NCI-H1930 (cell line): ENCODE measurements at places on chromosomes 5 and 9.

GRCh38 chr9:127884427-127884911 is 7.0 kb upstream of the AK1 start:
- no peak for DNase-seq

GRCh38 chr9:131811405-131811804 is 71.5 kb upstream of the RAPGEF1 start:
- DNase-seq, result no peak

DNA sequence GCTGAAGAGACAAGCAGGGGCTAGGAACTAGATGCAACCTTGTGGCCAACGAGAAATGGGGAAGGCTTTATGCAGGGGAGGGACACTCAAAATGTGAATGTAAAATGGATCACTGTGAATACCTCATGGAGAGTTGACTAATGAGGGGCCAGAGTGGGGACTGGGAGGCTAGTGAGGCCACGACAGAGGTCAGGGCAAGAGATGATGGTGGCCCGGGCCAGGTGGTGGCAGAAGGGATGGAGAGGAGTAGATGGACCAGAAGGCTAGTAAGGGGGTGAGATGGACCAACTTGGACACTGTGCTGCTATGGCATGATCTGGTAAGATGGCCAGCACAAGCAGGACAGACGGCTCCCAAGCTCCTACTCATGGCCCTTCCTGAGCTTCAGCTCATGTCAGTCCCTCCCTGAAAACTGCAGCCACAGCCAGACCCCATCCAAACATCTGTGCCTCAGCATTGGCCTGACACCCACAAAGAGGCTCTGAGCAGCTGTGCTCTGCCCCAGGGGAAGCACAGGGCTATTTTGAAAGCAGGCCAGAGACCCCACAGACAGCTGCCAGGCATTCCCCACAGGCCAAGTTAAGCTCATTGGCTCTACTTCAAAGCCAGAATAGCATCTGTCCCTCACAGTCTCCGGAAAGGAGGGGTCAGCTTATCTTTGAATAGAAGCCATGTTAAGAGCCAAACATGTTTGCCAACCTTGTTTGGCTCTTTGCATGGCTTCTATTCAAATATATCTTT is 22.1 kb downstream of the P4HA2 start:
- no peak for DNase-seq

DNA sequence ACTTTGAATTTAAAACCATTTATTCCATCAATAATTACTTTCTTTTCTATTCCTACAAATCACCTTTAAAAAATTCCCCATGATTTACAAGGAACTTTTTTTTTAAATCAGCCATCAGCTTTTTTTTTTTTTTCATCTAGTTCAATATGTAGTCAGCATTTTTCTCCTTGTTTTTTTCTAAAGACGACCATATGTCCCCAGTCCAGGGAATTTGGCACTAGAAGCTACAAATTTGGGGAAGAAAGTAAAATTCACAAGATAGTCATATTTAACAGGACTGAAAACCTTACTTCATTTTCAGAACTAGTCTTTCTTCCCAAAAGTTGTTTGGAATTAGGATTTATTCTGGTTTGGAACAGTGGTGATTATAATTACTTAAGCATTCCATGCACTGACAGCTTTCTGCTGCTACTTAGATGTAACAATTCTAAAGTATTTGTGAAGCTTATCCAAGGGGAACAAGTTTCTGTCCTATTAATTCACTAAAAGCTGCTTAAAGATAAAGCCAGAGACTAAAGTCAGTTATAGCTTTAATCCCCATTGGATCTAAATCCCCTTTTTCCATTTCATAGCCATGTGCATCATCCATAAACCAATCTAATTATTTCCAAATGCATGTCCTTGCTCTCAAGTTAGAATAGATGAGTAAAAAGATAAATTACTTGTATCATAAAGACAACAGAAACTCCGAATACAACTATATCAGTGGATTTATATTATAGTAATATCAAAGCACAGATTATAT is 7.4 kb upstream of the SNCAIP start:
- DNase-seq, result no peak

- no peak for DNase-seq
These were observed 40.0 kb downstream of the KLHL3 start for GRCh38 chr5:137695651-137696428.

DNA sequence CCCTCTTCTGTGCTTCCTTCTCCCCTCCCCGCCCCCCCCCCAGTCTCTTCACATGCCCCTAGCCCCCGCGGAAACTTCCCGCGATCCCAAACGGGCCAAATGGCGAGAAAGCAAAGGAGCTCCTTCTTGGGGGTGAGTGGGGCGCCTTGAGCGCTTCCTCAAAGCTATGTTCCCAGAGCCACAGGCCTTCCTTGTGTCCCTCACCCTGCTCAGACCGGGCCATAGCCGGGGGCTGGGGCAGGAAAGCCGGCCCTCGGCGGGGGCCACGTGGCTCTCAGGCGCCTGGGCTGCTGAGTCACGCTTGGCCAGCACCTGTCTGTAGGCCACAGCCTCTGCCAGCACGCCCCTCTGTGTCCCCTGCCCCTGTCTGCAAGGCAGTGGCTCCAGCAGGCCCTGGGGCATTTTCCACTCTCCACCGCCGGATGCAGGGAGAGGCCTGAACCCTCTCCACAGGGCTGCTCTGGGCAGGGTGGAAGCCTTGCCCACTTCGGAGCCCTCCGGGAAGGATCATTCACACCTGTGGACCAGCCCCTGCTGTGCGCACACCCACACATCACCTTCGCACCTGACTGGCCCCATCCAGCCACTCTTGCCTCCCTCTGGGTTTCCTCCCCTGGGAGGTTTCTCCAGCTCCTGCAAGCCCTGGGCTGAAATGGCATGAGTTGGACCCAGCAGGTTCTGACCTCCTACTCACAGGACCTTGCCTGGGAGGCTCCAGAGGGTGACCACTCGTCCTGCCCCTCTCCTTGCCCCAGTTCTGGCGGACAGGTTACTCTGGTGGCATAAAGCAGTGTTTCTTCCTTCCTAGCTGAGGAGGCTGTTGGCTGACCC is 1.2 kb upstream of the SQSTM1 start:
- no peak for DNase-seq

- no peak for DNase-seq
These were observed 285.4 kb downstream of the TLE4 start for GRCh38 chr9:79857188-79857587.

- peak; percentile 1 for DNase-seq
These were observed 2.2 kb upstream of the GNPDA1 start for GRCh38 chr5:142014911-142015584.

DNA sequence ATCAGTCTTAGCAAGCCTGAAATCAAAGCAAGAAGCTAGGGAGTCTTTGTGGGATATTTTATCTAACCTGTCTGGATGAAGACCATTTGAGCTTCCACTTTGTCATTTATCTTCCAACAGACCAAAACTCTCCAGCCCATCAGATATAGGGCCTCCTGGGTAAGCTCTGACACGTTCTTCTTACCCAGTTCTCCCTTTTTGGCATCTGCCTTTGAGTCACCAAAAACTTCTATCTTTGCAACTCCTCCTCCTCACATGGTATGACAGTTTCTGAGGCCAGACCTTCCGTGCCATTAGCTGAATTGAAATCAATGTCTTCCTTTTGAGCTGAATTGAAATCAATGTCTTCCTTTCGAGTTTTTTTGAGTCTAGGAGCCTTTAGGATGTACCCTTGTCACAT is 156.6 kb upstream of the SPRY4 start:
- DNase-seq, result no peak

GRCh38 chr5:54905942-54906537 is 79.4 kb downstream of the ESM1 start:
- DNase-seq, result peak; percentile 0

DNA sequence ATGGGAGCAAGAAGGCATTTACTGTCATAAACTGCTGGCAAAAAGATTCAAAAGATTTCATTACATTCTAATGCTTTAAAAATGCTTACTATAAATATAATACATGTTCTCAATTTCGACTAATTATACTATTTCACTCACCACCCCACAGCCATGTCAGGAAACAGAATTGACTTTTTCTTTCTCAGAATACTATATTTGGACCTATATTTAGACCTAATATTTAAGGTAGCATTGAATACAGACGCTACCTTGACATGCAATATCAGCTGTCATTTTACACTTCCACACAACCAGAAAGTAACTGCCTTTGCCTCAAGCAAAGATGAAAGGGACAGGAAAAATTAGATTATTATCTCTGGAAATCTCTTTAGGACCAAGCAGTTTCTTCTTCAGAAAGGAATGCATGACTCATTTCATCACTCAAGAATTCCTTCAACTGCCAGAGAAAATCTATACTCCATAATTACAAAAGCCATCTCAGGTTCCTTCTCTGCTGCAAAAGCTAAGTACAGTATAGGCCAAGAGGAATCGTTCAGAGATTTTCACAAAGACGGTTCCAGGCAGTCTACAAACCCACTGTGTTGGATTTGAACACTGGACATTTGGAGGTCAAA is 11.8 kb upstream of the UBE2QL1 start:
- DNase-seq, result no peak

GRCh38 chr9:2725898-2726649 is 8.8 kb downstream of the KCNV2 start:
- no peak for DNase-seq

DNA sequence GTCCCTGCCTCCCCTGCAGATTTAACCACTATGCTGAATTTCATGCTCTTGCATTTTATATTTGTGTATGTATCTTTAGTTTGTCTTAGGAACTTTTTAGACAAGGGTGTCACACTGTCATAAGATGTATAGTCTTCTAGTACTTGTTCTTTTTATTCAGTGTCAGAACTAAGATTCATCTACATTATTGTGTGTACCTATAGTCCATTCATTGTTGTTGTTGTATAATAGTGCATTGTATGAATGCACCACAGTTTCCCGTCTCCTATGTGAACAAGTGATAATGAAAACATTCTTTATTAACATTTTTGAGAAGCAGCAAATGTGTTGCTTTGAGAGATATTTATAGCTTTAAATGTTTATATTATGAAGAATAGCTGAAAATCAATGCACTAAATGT is 45.9 kb downstream of the SFXN1 start:
- DNase-seq, result no peak

DNA sequence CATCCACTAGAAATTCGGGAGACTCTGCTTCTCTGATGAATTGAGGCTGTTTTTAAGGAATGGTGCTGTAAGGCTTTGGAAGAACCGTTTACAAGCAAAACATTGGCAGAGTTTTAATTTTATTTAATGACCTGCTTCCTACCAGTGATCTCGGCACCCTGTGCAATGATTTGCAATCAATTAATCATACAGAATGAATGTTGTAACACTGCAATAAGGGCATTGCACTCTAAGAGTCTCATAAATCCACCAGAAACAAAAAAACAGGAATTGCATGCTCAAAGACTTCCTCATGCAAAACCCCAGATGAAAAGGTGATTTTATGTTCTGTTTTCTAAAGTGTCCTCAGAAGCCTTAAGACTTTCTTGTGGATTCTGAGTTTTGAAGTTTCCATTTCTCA is 295.7 kb downstream of the ARHGEF28 start:
- DNase-seq, result no peak

DNA sequence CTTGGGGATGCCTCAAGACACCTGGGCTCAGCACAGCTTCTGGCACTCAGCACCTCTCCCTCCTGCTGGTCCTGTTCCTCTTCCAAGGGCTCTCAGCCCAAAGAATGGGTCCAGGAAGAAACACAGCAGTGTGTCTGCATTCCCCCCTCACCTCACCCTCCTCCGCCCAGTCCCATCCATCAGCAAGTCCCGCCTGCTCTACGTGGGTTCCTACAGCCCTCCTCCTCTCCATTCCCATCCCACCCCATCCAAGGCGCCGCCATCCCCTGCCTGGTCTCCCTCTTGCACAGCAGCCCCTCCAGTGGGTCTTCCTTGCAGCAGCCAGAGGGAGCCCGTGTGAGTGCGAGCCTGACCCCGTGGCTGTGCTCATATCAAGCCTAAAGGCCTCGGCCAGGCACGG is 52.3 kb upstream of the RPL26L1 start:
- no peak for DNase-seq

DNA sequence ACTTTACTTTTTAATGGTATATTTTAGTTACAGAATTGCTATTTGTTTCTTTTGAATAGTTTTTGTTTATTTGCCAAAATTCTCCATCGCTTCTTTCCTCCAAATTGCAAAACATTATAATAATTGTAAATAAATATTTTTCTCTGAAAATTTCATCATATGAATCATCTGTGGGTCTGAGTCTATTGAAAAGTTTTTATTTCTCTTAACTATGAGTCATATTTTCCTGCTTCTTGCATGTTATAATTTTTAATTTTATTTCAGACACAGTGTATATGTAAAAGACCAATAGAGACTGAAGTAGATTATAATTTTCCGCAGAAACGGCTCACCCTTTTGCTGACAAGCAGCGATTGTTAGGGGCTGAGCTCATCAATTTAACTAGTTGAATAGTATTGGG is 279.1 kb upstream of the IL12B start:
- no peak for DNase-seq

DNA sequence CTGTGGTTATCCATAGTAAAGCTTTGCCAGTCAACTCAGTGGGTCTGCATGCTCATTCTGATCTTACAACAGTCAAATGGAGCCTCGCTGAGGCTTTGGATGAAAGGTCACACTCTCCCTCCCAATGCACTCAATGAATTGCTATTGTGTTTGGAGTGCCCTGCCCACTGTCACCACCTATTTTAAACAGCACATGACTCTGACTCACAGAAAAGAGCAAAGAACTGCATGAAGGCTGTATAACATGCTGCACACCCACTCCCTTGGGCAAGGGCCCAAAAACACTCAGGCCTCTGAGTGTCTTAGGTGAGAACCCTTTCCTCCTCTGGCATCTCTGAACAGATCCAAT is 118.7 kb upstream of the CCDC112 start:
- DNase-seq, result no peak

- no peak for DNase-seq
These were observed 10.6 kb upstream of the EXOC3 start for GRCh38 chr5:432201-432927.

DNA sequence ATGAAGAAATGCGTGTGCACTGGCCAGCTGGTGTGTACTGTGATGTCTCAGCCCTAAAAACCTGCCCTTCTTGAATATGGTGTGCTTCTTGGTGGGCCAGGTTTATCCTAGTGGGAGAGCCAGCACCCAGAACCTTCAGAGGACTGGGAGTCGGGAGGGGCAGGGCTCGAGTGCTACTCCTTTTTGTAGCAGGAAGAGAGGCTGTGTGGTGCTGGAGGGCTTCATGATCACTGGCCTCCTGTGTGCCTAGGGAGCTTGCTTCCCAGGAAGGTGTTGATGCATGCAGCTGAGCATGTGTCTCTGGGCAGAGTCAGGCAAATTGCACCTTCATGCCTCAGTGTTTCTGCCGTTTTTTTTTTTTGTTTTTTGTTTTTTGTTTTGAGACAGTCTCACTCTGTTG is 20.0 kb downstream of the PHF2 start:
- DNase-seq, result no peak

GRCh38 chr9:132141344-132141947 is 20.4 kb upstream of the NTNG2 start:
- DNase-seq, result no peak

GRCh38 chr5:133120156-133120750 is 68.4 kb downstream of the HSPA4 start:
- DNase-seq, result no peak

- no peak for DNase-seq
These were observed 482.7 kb upstream of the C9orf72 start for GRCh38 chr9:28056006-28056405.

GRCh38 chr5:153276151-153276550 is 214.3 kb upstream of the GRIA1 start:
- no peak for DNase-seq
